Osteoblast (primary cell): ENCODE measurements at places on chromosomes 4 and X.

DNA sequence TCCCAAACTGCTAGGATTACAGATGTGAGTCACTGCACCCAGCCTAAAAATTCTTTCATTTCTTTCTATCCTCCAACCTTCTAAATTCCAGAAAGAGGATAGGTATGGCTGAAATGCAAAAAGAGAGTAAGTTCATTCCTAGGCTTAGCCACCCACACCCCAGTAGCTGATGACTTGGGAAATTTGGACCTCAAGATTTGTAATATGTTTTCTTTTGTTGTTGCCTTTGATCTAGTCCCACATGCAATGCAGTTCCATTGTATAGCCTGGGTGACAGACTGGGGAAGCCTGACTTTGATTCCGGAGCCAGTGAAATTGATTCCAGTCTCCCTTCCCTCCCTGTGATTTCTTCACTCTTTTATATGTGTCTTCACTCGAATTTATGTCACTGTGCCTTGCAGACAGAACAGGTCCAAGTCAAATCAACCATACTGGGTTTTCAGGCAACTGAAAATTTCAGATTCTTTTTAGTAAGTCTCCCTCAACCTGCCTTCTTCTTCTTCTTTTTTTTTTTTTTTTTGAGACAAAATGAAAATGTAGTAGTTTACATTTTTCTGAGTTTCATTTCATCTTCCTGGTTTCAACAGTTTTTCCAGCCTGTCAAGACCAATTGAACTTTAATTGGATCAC lies 176.2 kb upstream of the RBPJ start:
- peak; percentile 56 for DNase-seq

- no peak for DNase-seq
Observed at GRCh38 chrX:68060506-68061205, 372.6 kb downstream of the OPHN1 start.

DNA sequence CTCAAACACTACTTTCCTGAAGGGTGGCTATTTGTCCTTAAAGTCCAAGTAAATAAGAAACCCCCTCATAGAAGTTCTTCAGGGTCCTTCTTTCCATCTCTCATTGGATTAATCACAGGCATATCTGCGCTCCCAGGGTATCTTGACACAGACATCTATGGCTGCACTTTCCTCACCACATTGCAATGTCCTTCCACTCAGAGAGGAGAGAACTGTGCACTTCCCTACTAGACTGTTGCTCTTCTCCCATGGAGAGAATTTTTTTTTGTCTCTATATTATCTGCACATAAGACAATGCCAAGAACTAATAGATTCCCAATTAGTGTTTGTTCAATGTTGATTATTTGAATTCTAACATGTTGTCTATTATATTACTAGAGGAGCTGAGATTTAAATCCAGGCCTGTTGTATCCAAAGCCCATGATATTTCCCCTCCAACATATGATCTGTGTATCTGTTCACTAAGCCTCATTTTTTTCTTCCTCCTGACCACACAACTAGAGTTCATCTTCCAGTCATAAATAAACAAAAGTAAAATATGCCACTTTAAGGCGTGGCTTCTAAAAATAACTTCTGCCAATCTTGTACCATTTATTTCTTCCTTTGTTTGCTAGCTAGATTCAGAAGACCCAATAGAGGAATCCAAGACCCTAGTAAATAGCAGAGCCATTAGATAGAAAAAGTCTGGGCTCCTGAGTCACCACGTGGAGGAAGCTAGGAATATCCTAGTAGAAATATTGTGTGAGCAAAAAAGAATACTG lies 61.5 kb upstream of the FAM241A start:
- DNase-seq = no peak

- no peak for DNase-seq
Observed at GRCh38 chrX:25204182-25204581, 188.4 kb upstream of the ARX start.
